Sigmoid colon (tissue), 7 donors: ENCODE measurements at places on chromosomes 2 and 18.

- DNase-seq, result no peak
These were observed 848 bp downstream of the VRK2 start for GRCh38 chr2:58047373-58047935.

DNA sequence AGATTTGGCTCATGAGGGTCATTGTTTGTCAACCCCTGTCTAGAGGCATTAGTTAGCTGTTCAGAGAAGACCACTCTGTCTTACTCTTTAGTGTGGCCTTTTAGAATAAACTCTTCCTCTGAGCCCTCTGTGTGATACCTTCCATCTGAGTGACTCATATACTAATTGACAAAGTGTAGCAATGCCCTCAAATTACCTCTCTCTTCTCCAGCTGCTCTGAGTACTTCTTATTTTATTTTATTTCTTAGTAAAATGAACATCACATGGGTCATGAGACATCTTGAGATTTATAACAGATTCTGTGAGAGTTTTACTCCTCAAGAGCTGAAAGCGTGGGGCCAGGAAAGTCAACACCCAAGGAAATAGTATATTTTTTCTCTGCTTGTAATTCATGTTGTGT is 67.4 kb downstream of the KCTD18 start:
- no peak for DNase-seq

DNA sequence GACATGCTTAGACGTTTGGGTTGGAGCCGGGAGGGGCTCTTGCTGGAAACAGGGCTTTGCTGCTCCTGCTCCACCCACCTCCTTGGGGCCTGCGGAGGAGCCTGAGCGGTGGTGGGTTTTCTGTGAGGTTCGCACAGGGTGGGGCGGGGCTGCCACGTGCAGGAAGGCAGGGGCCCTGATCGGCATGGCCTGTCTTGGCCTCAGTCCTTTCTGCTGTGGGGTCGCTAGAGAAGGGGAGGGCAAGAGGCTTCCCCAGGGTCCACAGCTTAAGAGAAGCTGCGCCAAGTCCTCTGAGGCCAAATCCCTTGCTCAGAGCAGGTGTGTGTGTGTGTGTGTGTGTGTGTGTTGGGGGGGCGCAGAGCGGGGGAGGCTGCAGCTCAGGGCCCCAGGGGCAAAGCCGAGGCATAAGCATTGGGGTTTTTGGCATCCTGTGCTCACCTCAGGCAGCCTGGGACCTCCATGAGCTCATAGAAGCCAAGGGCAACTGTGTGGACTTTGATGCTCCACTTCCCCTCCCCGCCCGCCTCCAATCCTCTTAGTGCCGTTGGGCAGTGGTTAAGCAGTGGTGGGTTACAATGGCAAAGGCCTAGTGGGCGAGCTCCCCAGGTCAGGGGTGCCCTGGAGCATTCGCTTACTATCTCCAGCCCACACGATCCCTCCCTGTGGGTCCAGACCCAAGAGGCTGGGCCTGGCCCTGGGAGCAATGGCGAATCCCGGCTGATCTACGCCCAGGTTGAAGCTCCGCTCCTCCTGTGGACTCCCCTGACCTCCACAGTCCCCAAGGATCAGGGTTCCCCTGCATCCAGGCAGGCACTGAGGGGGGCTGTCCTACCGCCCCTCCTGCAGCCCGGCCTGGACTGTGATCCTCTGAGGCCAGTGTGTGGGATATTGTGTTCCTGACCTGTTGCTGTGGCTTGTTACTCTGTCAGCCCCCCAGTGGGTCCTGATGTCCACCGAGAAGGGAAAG is 28.9 kb downstream of the TOGARAM2 start:
- DNase-seq, result no peak

GRCh38 chr2:158953926-158954763 is 14.3 kb upstream of the TANC1 start:
- peak; percentile 95 for DNase-seq

DNA sequence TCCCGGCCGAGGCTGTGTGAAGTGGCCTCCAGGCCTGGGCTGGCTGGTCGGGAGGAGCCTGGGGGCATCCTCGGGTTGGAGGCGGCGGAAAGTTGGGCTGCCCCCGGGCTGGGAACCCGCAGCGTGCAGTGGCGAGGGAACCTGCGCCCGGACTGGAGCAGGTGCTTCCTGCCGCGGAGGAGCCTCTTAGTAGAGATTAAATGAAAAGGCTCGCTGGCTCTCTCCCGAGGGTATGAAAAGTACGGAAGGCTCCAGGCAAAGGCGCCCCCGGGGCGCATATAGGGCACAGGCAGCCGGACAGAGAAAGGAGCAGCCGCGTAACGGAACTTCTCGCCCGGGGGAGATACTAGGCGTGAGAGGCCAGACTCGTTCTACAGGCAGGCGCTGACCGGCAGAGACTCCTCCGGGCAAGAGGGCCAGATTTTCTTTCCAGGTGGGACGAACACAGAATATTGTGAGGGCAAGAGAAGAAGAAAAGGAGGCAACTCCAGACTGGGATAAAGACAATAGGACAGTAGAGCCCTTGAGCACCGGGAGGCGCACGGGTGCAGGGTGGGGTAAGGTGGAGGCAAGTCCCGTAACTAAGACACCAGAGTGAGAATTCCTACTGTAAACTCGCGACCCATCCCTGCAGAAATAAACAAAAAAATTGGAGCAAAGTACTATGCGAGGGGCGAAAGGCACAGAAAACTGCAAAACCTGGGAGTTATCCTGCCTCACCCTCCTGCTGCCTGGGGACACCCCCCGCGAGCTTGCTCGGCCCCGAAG is 816 bp downstream of the CDH2 start:
- no peak for DNase-seq

GRCh38 chr2:230865307-230865765 is 594 bp downstream of the ITM2C start:
- no peak for DNase-seq

DNA sequence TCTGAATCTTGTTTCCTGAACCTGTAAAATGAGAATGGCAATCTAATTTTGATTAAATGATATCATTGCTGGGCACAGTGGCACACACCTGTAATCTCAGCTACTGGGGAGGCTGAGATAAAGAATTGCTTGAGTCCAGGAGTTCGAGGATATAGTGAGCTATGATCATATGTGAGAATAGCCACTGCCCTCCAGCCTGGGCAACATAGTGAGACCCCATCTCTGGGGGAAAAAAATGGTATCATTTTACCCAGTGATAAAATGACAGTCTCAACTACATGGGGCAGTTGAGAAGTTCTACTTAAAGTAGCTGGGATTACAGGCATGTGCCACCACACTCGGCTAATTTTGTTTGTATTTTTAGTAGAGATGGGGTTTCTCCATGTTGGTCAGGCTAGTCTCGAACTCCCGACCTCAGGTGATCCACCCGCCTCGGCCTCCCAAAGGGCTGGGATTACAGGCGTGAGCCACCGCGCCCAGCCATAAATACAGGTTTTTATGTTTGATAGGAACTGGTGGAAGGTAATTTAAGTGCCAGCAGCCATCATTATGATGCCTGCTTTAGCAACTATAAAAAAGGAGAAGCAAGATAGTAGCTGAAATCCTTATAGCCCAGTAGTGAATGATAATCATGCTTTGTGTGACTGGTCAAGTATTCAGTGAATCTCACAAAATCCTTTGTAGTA is 17.0 kb downstream of the BZW1 start:
- no peak for DNase-seq

DNA sequence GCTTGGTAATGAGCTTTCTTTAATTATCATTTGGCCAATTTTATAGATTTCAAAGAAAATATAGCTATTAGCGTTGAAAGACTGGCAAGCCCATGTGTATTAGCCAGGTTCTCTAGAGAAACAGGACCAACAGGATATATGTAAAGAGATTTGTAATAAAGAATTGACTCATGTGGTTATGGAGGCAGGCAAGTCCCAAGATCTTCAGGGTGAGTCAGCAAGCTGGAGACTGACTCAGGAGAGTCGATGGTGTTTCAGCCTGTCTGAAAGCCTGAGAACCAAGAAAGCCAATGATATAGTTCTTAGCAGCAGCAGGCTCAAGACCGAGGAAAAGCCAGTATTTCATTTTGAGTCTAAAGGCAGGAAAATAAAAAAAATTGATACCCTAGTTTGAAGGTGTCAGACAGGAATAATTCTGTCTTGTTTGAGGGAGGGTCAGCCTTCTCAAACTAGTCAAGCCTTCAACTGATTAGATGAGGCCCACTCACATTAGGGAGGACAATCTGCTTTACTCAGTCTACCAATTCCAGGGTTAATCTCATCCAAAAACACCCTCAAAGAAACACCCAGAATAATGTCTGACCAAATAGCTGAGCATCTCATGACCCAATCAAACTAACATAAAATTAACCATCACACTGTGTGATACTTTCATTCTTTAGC is 78.3 kb upstream of the CRIM1 start:
- DNase-seq, result no peak
